Activated CD4-positive, alpha-beta T cell treated with anti-CD3 and anti-CD28 coated beads, Interleukin-2, amount 50 U/mL, for 48 hours (primary cell): ENCODE measurements at places on chromosomes 1 and 21.

DNA sequence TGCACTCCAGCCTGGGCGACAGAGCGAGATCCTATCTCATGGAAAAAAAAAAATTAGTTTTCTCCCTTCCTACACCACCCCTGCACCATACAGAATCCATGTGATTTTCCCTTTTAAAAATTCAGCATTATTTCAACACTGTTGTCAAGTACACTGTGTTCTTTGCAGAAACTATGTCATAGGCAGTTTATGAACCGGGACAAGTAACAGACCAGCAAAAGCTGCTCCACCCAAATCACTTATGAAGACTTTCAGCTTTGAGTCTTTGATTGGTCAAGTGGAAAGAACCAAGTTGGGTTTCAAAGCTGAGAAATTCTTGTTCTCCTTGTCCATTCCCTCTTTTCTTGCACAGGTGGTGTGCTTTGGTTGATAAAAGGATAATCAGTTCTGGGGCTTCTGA is 173.0 kb downstream of the CDC7 start:
- DNase-seq = no peak

DNA sequence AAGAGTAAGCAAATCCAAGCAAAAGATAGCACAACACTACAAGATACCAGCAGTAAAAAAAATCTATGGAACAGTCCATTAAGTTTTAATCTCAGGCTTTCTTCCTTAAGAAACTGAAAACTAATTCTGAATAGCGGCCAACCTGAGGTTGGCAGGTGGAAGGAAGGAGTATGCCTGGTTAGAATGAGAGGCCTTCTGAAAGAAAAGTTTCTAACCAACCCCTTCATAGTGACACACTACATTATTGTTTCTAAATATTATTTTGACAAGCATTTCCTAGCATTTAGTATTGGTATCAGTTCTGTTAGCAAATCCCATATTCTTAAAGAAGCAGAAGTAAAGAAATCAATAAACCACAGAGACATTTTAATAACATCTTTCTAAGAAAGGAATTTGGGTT is 205.7 kb upstream of the PTBP2 start:
- DNase-seq = no peak

DNA sequence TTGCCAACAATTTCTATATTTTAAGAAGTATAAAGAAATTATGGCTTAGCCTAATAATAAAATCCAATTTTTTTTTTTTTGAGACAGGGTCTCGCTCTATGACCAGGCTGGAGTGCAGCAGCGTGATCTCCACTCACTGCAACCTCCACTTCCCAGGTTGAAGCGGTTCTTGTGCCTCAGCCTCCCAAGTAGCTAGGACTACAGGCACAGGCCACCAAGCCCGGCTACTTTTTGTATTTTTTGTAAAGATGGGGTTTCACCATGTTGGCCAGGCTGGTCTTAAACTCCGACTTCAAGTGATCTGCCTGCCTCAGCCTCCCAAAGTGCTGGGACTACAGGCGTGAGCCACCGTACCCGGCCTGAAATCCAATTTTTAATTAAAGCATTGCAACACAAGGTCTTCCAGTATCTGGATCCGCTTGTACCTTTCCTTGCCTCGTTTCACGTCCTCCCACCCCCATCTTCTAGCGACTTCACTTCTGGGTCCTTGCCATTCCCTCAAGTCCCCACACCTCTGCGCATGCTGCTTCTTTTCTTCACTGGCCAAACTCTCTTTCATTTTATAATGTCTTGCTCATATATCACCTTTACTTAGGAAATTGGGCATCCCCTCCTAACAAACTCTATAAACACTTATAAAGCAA is 2.3 kb downstream of the FUBP1 start:
- DNase-seq = no peak

DNA sequence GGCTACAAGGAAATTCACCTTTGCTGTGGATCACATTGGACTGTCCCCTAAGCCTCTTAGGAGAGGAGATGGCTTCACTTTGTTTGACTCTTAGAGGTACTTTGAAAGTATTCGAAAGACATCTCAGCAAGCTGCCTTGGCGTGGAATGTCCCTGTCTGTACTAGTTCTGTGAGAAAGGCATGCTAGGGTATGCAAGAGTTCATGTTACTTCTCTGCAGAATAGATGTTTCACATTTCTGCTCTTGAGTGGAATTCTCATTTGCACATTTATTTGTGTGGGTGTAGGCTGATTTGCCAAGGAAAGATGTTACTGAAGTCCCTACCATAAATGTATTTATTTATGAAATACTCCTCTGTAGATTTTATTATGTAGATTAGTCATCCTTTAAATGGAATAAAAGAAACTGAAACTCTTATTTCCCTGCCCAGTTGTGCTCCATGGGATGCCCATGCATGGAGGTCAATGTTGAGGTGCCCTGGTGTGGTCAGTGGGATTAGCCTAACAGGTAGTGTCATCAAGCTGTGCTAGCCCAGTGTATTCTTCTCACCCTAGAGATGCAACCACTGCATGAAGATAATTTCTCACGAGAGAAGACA is 13.8 kb downstream of the MIA3 start:
- DNase-seq = no peak
